SK-N-DZ (cell line): ENCODE measurements at places on chromosomes 13 and 19.
A peak's percentile ranks its signal among the peaks of the same experiment; 100 is the strongest.

- DNase-seq: no peak
Measured at GRCh38 chr13:50069261-50069660, 54.0 kb downstream of the KCNRG start.

GRCh38 chr13:87810920-87811344, 139.8 kb downstream of the SLITRK5 start:
- peak; percentile 8 for DNase-seq

- DNase-seq: no peak
Measured at GRCh38 chr19:55597501-55597921, 1.8 kb downstream of the FIZ1 start.

GRCh38 chr19:30870876-30871275, 478.4 kb downstream of the TSHZ3 start:
- DNase-seq: peak; percentile 1

- DNase-seq: peak; percentile 37
Measured at GRCh38 chr19:42216653-42217519, 591 bp downstream of the DEDD2 start.

DNA sequence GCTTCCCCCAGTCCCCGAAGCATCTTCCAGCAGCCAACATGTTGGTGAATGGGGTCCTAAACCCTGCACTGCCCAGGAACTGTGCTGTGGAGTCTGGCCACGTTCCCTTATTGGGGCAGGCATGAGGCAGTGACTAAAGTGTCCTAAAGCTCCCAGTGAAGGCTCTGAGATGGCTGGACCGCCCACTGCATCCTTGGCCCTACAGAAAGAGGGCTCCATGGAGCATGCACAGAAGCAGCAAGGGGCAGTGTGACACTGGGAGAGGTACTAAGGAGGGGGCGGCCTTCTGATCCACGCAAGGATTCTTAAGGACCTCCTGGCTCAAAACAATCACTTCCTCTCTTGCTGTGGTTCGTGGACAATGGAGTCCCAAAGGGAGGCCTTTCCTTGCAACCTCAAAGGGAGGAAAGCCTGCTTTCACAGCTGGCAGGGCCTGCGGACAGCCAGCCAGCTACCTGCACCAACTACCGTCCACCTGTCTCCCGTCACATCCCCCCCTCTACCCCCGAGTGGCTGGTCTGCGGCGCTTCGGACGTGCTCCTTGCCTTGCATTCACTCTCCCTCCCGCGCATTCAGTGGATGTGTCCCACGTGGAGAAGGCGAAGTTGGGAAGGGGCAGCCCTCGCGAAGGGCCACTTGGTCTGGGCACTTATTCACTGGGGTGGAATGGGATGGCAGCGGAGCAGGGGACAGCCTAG, 63.9 kb upstream of the STARD13 start:
- DNase-seq: peak; percentile 29

GRCh38 chr19:38714354-38714778, 29.9 kb downstream of the CAPN12 start:
- DNase-seq: no peak

DNA sequence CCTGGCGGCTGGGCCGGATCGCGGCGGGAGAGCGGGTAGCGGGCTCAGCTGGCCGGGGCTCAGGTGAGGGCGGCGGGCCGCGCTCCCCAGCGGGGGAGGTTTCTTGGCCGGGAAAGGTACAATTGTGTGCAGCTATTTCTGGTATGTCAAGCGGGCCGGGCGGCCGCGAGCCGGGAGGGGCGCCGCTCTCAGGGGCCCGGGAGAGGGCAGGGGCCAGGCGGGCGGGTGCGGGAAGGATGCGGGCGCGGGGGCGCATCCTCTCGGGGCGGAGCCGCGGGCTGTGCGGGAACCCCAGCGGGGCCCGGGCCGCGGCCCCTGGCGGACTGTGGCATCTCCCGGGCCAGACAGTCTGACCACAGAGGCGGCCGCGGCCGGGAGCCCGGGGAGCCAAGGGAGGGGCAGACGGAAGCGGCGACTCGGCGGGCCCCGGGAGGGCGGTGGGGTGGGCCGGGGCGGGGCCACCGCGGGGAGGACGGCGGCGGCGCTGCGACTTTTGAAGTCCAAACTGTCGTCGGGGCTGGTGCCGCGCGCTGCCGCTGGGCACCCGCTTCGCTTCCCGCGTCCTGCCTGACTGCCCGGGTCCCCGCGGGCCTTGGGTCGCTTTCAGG, at the start of gene LMO7:
TSS of gene LMO7 (plus strand) at position 503 of the 608 bp plus-strand sequence. CDS start 328 bp downstream, outside the sequence.
- DNase-seq: no peak

DNA sequence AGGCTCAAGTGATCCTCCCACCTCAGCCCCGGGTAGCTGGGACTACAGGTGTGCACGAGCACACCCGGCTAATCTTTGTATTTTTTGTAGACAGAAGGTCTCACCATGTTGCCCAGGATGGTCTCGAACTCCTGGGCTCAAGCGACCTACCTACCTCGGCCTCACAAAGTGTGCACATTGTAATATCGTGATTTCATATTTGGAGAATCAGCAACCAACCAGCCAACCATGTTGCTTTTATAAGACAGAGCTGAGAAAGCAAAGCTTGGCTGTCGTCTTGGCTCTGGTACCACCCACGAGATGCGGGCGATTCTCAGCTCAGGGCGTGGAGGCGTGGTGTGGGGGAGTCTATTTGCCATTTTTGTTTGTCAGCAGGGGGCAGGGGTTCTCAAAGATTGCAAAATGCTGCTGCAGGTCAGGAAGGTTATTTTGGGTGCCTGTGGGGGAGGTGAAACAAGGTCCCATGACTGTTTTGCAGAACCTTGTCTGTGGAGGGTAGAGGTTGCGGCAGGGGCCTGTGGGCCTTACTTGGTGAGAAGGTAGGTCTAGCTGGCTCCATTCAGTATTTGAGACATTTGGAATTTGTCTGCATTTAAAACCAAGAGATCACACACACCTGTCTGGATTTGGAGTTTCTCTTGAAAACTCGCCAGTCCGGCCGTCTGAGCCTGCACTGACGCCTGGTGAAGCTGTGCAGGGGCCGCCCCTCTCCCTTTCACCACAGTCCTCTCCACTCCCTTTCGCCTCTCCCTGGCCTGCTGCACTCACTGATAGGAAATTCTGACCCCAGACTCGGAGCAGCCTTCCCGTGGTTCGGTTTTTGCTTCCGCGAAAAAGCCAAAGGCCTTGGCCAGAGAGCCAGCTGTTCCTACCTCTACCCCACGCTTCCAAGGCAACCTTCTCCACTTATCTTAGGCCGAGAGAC, 15.4 kb downstream of the TNFAIP8L1 start:
- no peak for DNase-seq
